ENCODE measurements at places on chromosomes 11 and 22.
A peak's percentile ranks its signal among the peaks of the same experiment; 100 is the strongest.

- no peak for DNase-seq
These were observed 430.6 kb downstream of the MIAT start for GRCh38 chr22:27088026-27088425.

GRCh38 chr22:39230261-39231196 is 14.3 kb downstream of the PDGFB start:
- no peak for DNase-seq

DNA sequence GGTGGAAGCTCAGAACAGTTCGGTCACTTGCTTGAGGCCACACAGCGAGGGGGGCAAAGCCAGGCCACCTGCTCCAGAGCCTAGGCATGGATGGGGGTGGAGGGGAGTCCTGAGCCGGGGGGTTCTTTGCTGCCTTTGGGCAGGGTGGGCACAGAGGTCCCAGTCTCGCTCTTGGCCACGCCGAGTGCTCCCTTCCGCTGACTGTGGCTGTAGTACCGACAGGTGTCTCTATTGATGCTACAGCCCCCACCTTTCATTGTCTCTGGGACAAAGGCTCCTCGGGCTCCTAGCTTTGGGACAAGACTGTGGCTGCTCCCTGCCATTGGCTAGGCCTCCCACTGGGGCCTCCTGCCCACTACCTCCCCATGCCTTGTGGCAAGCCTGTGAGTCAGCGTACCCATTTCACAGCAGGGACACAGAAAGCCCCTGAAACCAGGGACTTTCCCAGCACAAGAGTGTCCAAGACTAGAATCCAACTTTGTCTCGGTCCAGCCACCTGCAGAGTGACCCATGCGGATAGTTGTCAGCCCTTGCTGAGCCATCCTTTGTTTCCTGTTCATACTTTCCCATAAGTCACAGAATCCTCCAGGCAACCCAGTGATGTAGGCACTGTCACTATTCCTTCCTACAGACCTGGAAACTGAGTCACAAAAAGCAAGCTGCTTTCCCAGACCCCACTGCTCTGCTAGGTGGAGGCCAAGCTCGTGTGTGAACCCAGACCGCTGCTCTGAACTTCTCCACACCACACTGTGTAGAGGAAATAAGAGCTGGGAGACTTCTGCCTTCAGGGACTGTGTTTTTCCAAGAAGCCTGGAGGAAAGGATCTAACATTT is 17.2 kb downstream of the MYEOV start:
- DNase-seq: no peak

DNA sequence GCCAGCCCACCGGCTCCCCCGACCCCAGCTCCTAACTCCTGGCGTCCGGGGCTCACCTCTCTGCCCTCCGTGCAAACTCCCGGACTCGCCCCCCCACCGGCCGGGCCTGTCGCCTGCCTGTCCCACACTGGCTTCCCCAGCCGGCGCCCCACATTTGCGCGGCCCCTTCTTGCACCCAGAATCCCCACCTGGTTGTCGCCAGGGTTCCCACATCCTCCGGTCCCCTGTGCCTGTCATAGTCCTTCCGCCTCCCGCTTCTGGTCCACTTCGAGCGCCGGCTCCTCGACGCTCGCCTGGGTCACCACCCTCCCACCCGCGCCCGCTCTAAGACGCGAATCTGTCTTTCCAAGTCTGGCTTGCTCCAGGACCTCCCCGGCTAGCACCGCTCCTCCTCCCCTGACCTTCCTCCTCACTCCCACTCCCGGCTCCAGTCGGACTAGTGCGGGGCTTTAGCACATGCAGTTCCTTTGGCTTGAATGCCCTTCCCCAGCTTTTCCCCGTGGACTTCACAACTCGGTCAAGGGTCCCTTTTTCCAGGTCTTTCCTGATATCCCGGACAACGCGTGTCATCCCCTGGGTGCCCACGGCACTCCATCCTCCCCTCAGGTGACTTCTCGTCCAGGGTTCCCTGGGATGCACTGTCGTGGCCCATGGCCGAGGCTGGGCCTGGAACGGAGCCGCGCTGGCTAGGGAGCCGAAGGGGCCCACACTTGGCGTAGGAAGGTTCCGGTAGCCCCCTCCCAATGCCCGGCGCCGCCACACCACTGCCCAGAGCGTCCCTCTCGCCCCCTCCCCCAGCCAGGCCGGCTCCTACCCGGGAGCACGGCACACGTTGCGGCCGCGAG is 635 bp downstream of the SCARF2 start:
- DNase-seq: no peak

DNA sequence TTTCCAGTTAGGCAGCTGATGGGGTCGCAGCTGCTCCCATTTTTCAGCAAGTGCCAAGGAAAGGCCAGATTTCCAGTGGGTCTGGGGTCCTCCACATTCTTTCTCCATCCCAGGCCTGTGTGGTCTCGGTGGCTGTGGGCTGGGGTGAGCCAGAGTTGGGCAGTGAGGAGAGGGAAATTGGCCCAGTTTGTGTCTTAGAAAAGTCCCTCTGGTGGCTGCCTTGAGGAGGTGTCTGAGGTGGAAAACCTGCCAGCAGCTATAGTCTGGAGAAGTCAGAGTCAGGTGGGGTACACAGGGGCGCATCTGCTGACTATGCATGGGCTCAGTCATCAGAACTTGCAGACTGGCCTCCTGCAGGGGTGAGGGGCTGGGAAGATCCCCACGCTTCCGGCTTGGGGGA is 30.5 kb downstream of the MRGPRD start:
- peak; percentile 13 for DNase-seq

Measured in COR-L47 (cell line).